AG08395 (cell line): ENCODE measurements at places on chromosomes 7 and 10.

- DNase-seq, result no peak
Measured at GRCh38 chr10:104318326-104318725, 19.9 kb downstream of the ITPRIP start.

- DNase-seq, result peak; percentile 83
Measured at GRCh38 chr10:3526727-3527501, 258.1 kb downstream of the KLF6 start.

GRCh38 chr10:25575343-25575742, 358.7 kb upstream of the MYO3A start:
- DNase-seq, result no peak

DNA sequence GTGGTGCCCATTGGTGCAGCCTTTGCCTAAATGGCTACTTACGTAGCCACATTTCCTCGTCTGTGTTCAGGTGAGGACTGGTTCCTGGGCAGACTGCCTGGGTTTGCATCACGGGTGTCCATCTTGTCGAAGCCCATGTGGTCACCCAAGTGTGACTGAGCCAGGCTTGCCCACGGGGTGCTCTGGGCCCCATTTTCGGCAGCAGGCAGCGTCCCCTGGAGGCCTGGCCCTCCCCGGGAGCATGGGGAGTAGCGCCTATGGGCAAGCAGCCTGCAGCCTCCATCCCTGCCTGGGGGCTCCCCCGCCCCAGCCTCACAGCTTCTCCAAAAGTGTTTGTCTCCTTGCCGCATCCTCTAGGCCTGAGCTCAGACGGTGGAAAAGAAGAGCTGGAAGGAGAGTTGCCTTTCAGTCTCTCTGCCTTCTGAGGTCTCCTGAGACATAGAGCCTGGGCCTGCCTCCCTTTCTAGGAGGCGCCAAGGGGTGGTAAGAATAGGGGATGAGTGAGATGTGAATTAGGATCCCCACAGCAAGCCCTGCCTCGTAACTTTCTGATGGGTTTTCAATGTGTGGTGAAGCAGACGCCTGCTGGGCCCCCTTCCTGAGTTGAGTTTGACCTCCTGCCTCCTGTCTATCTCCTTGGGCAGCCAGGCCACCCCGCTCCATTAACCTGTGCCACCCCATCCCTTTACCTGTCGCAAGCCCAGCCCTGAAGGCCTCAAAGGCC, 42.7 kb downstream of the HTRA1 start:
- no peak for DNase-seq

DNA sequence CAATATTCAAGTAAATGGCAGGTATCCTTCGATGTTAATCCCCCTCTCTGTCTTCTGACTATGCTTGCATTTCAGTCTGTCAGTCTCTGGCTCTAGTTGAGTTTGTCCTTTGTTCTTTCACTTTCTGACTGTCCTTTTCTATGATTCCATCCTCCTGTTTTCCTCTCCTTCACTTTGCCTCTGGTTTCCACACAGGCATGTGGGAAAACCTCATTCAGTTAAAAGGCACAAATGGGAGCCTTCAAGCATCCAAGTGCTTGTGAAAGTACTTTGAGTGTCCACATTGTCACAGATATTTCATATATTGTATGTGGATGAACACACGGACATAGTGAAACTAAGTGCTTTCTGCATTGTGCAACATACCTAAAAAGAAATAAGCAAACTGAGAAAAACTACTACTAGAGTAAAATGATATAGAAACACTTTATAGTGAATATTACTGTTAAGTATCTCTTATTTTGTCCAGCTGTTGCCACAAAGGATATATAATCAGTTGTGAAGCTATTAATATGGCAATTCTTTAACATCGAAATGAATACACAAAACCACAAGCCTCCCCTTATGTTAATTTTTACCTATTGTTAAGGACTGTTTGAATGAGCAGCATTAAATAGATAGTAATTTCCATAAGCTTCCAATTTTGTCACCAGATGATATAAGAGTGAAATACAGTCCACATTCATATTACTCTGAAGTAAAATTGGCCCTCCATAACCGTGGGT, 71.7 kb downstream of the NRBF2 start:
- no peak for DNase-seq

DNA sequence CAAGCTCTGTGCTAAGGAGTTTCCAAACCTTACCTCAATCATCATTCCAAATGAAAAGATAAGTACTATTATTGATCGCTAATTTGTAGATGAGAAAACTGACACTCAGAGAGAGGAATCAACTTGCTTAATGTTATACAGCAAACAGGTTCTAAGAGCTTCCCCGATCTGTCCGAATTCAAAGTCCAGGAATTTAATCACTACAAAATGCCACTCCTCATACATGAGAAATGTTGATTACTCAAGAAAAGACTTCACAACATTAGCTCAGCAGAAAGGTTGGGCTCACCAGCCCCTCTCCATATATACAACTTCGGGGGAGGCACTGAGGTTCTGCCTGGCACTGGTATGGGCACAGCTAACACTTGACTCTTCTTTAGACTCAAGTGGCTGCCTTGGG, 80.7 kb downstream of the SLC16A9 start:
- DNase-seq, result no peak

DNA sequence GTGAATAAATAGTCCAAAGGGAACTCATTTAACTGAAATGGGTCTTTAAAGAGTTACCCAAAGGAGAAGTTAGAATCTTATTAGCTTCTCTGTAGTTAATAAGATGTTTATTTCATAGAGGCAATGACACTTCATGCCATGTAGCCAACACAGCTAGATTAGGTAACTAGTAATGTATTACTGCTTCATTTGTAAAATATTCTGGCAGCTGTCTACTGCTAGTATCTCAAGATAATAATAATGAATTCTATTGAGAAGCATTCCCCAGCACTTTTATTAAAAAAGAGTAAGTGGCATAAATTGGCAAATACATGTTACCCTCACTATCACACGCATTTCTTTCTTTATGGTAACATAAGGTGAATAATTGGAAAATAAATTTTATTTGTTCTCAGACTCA, 10.1 kb downstream of the PAPSS2 start:
- DNase-seq, result no peak

- no peak for DNase-seq
Measured at GRCh38 chr10:73627300-73627699, 14.0 kb downstream of the MYOZ1 start.

GRCh38 chr10:47206449-47207280, 93.3 kb upstream of the GDF10 start:
- DNase-seq, result no peak

- no peak for DNase-seq
Measured at GRCh38 chr10:80614576-80615416, 77.1 kb downstream of the SH2D4B start.

- DNase-seq, result no peak
Measured at GRCh38 chr10:69055241-69055640, 32.7 kb upstream of the SRGN start.

- DNase-seq, result no peak
Measured at GRCh38 chr7:36929791-36930190, 205.5 kb upstream of the AOAH start.

DNA sequence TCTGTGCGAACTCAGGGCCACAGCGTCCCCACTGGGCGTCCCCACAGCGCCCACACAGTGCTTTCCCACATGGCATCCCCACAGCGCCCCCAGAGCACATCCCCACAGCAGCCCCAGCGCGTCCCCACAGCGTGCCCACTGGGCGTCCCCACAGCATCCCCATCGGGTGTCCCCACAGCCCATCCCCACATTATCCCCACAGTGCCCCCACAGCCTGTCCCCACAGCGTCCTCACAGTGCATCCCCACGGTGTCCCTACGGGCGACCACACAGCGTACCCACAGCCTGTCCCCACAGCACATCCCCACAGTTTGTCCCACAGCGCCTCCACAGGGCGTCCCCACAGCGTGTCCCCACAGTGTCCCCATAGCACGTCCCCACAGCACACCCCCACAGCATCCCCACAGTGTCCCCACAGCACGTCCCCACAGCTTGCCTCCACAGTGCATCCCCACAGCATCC, 131.6 kb downstream of the ACTR3B start:
- DNase-seq, result no peak

DNA sequence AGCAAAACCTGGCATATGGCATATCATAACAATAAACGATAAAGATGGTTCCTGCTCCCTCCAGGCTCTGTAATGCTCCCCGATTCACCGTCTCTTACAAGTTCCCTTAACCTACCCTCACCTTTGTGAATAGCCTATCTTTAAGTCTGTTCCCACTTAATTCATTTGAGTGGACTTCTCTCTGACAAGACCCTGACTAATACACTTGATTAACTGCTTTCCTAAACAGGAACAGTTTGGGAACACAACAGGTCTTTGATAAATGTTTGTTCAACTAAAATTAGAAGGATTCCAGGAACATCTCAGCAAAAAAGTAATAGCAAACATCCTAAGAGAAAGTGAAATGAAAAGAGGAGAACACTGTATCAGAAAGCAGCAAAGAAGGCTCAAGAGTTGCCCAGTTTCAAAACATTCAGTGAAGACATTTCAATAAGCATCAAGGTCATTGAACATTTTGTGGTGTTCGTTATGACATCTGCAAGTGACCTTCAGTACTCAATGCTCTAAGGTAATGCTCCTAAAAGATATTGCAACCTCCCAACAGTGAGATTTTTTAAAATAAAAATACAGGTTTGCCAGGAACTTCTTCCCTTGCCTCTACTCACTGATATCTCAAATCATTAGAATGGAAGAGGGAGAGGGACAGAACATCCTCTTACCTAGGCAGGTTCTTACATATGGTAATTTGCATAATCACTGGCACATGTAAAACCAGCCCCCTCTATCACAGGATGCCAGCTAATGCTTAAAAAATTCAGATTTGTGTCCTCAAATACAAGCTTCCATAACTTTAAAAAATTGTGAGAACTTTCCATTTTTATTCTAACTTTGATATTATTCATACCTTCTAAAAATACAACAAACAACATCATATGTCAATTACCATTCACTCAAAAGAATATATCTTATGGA, 11.4 kb upstream of the ARHGAP12 start:
- DNase-seq, result no peak
